ENCODE measurements at places on chromosomes 7 and 10.

DNA sequence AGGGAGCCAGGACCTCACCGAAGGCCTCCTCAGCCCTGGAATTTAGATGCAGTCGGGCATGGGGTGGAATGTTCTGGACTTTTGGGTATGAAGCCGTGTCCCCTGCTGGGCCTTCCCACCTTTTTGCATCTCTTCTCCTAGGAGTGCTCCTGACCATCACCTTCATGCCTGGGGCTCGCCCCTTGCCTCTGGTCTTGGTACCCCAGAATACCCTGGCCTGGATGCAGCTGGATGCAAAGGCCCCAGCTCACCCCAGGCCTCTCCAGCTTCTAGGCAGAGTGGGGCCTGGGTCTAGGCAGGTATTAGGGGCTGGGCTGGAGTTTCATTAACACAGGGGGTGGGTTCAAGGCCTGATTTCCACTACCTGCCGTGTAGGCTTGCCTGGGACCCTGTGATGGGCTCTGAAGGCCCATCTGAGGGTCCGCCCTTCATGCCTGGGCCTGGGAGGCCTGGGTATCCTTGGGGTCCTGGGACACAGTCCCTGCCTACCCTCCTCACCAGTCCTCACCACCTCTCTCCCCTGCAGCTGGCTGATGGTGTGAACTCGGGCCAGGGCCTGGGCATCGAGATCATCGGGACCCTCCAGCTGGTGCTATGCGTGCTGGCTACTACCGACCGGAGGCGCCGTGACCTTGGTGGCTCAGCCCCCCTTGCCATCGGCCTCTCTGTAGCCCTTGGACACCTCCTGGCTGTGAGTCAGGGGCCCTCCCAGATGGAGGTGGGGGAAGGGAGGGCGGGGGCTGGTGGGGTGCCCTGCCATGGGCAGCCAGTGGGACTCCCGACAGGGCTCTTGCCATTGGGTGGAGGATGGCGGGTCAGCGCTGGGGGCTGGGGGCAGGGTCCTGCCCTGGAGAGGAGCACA lies 10.1 kb downstream of the AQP1 start:
- DNase-seq = peak; percentile 6

- DNase-seq = no peak
Measured at GRCh38 chr7:96116173-96116572, 205.7 kb downstream of the SLC25A13 start.

DNA sequence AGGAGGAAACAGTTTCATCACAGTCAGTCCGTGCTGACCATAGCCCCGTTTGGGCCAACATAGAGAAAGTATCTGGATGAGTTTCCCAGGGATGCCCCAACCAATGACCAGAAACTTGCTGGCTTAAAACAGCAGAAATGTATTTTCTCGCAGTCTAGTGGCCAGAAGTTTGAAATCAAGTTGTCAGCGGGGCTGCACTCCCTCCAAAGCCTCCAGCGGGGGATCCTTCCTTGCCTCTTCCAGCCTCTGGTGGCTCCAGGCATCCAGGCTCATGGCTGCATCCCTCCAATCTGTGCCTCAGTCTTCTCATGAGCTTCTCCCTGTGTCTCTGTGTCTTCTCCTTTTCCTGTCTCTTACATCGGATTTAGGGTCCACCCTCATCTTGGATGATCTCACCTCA lies 89.6 kb upstream of the CTBP2 start:
- no peak for DNase-seq

- no peak for DNase-seq
Measured at GRCh38 chr10:106565546-106565945, 599.0 kb downstream of the SORCS1 start.

DNA sequence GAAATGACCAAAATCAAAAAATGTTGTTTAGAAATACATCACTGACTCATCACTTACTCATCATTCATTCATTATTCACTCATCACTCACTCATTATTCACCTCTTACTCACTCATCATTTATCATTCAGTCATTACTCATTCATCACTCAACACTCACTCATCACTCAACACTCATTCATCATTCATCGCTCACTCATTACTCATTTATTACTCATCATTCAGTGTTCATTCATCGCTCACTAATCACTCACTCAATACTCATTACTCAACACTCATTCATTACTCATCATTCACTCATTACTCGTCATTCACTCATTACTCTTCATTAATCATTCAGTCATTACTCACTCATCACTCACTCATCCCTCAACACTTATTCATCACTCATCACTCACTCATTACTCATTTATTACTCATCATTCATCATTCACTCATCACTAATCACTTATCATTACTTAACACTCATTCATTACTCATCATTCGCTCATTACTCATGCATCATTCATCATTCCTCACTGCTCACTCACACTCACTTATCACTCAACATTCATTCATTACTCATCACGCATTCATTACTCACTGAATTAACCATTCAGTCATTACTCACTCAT lies 238.5 kb downstream of the ADARB2 start:
- no peak for DNase-seq

GRCh38 chr7:37040330-37040729 lies 316.0 kb upstream of the AOAH start:
- DNase-seq = no peak

- DNase-seq = no peak
Measured at GRCh38 chr7:112965506-112965905, 121.1 kb downstream of the GPR85 start.

GRCh38 chr7:17844514-17845196 lies 95.6 kb downstream of the SNX13 start:
- no peak for DNase-seq

DNA sequence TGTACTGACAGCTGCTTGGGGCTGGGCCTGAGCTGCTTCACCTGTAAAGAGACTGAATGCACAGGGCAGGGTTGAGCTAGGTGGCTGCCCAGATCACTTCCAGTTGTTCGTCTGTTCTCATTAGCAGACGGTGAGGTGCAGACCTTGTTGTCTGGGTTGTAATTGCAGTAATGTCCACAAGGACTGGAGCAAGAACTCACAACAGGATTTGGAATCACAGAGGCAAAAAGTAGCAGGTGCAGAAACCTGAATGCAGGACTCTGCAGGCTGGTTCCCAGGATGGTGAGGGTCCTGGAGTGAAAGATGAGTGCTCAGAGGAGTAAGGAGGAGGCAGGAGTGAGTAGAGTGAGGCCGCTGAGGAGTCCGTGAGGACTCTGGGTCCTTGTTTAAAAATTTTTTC lies 9.2 kb downstream of the ZSCAN25 start:
- DNase-seq = no peak

Data from T-helper 17 cell (primary cell).